ENCODE measurements at places on chromosomes 16 and 17. TPM values are rescaled to one million over a fixed set of nuclear protein-coding genes. Genes with fewer than 3 reads are reported as not detected.

DNA sequence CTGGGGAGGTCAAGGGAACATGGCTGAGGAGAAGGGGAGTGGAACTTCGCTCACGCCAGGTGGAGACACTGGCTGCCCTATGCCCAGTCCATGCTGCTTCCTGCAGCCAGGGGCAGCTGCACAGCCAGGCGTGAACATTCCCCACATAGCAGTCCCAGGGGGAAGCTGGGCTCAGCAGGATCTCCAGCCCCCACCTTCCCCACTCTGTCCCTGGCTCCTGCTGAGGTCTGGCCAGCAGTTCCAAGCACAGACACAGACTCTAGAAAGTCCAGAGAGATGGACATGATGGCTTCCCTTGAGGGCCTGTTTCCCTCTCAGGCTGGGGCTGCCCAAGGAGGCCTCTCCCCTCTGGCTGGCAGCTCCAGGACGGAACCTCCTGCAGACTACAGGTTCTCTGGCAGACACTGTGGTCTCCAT, 9.3 kb downstream of the JUP start:
- no peaks in the 10 kb centered on the region for H3K4me1 ChIP-seq
- no peak overlapping the region for H3K4me3 ChIP-seq
- H3K27me3 ChIP-seq = peaks cover 5% of the 10 kb centered on the region
- H3K36me3 ChIP-seq = no peaks in the 10 kb centered on the region
- no peak overlapping the region for H3K27ac ChIP-seq

DNA sequence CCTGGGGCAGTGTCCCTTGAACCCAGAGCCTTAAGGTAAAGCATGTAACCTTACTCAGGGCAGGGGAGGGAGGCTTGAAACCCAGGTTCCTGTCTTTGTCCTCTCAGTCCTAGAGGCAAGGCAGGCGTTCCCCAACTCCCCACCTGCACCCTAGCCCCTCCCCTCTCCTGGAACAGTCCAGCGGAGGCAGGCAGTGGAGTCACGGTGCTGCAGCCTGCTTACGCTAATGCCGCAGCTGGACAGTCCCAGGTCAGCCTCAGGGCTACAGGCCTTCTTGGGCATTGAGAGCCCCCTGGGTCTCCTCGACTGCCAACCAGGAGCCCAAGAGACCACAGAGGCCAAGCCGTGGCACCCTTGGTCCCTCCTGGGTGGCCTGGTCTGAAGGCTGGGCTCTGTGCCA, 6.8 kb upstream of the CD300A start:
- no peak overlapping the region for H3K27ac ChIP-seq
- no peak overlapping the region for H3K4me3 ChIP-seq
- DNase-seq = no peak
- no peaks in the 10 kb centered on the region for H3K36me3 ChIP-seq

GRCh38 chr16:89311636-89312035, 94.1 kb downstream of the ZNF778 start:
- peak overlapping the region; percentile 17 for H3K27ac ChIP-seq
- no peak overlapping the region for H3K4me3 ChIP-seq
- H3K27me3 ChIP-seq = no peaks in the 10 kb centered on the region
- peaks cover 76% of the 10 kb centered on the region for H3K4me1 ChIP-seq
- peaks cover 47% of the 10 kb centered on the region for H3K36me3 ChIP-seq
- DNase-seq = no peak

The DPEP2 gene
- total RNA-seq = 1.8 TPM

DNA sequence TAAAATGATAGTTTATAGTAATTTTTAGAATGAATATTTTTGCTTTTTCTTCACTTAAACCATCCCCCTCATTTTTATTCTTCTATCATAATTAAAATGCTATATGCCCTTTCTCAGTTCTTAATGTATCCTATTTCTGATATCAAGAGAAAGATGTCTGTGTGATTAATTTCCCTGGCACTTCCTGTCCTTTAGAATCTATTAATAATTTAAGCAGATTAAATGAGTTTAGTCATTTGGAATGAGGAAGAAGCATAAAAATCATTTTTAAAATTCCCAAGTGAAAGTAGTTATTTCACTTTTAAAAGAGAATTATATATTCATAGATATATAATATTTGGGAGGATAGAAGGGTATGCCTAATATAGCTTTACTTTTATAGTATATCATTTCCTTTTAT, 27.8 kb upstream of the CDR2 start:
- peaks cover 2% of the 10 kb centered on the region for H3K4me1 ChIP-seq
- H3K4me3 ChIP-seq = no peak overlapping the region
- H3K36me3 ChIP-seq = peaks cover 2% of the 10 kb centered on the region

DNA sequence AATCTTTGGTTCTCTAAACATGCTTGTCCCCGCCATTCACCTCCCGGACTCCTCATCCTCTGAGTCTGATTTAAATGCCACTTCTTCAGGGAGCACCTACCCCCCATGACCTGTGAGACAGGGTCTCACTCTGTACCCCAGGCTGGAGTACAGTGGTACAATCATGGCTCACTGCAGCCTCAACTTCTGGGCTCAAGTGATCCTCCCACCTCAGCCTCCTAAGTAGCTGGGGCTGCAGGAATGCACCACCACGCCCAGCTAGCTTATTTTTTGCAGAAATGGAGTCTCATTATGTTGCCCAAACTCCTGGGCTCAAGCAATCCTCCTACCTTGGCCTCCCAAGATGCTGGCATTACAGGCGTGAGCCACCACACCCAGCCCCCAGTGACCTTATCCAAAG, 12.8 kb upstream of the CPSF4L start:
- no peak overlapping the region for H3K27ac ChIP-seq
- no peak for DNase-seq
- H3K36me3 ChIP-seq = no peaks in the 10 kb centered on the region
- no peaks in the 10 kb centered on the region for H3K4me1 ChIP-seq
- H3K4me3 ChIP-seq = no peak overlapping the region

The TBC1D3H gene
- 0.78 TPM for total RNA-seq

DNA sequence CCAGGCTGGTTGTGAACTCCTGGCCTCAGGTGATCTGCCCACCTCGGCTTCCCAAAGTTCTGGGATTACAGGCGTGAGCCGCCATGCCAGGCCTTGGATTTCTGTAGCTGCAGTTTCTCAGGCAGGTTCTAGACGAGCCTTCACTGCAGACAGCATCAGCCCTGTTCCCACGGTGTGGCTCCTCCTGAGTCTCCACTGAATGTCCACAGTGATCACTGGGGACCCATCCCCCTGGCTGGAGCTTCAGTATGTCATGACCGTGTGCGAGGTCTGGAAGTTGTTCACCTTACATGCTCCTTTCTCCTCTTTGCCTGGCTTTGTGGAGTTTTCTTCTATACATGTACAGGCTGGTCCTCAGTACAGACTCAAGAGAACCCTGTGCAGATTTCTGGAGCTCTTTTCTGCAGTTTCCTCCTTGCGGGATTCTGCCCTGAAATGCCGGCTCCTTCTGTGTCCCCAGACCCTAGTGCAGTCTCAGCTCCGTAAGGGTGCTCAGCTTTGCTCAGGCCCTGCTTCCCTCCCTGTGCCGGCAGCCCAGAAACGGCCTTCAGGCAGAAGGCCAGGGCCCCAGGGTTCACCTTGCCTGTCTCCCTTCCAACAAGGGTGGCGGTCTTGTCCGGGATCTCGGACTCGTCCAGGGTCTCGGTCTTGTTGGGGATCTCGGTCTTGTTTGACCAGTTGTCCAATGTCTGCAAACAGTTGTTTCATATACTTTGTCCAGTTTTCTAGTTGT, 14.3 kb upstream of the FASN start:
- peaks cover 12% of the 10 kb centered on the region for H3K4me1 ChIP-seq
- no peaks in the 10 kb centered on the region for H3K36me3 ChIP-seq
- H3K27ac ChIP-seq = no peak overlapping the region
- no peaks in the 10 kb centered on the region for H3K27me3 ChIP-seq

The CACNA1H gene
- total RNA-seq = 0.32 TPM

DNA sequence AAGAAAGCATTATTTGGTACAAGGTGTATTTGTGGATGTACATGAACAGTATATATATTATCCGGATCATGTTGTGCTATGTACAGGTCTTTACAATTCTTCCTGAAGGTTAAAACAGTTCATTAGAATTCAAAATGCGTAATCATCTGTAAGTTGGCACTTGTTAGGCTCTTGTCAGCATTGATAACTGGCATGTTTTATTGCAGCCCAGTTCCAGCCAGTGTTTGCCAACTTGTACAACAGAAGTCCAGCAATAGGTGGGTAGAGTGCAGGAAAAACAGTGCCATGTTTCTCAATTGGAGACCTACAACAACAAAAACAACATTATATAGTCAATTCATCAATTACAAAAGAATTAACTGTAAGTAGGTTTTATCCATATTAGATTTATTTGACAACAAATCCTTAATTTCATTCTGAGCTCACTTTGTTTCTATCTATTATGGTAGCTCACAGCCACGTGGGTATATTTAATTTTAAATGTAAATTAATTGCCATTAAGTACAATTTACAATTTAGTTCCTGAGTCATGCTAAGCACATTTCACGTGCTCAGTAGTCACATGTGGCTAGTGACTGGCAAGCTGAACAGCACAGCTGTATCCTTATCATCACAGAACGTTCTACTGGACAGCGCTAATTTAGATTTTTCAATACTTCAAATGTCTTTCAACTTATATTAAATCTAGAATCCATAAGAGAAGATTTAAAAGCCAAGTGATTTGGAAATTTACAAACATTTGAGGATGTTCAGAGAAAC, 8.6 kb upstream of the ANKFY1 start:
- peaks cover 9% of the 10 kb centered on the region for H3K36me3 ChIP-seq
- H3K4me1 ChIP-seq = peaks cover 3% of the 10 kb centered on the region
- H3K27me3 ChIP-seq = no peaks in the 10 kb centered on the region
- no peak for DNase-seq
- no peak overlapping the region for H3K27ac ChIP-seq
- H3K4me3 ChIP-seq = no peak overlapping the region

DNA sequence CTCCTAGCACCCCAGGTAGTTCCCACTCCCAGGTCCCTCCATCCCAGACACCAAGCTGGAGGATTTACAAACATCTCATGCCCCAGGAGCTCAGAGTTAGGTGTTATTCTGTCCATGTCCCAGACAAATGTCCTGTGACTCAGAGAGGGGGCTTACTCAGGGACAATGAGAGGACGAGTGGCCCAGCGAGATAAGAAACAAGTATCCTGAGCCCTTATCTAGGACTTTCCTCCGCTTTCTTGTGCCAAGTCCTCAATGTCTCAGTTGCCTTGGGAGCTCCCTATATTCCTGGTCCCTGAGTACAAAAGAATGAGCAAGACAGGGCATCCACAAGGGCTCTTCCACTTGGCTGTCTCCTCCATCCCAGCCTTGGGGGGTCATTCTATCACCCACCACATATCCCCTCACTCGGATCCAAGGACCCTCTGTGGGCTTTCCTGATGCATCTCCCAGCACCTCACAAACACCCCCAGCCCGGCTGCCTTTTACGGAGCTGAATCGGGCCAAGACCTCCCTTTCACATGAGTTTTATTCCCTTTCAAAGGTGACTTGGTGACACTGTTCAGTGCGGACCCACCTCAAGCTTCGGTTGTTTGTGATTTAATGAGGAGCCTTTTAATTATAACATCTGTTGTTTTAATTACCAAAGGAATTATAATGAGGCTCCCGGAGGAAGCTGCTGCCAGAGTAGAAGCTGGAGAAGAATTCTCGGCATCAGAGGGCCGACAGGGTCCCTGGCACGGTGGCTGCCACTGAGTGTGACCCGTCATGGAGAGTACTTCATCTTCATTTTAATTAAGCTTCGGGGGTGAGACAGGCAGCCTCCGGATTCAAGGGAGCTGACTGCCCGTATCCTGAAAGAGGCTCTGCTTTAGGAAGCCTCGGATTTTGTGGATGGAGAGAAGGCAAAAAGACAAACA, 121.5 kb downstream of the WSCD1 start:
- H3K4me3 ChIP-seq = no peak overlapping the region
- H3K36me3 ChIP-seq = peaks cover 4% of the 10 kb centered on the region
- peaks cover 11% of the 10 kb centered on the region for H3K27me3 ChIP-seq
- no peak overlapping the region for H3K27ac ChIP-seq
- DNase-seq = no peak

The NAE1 gene
- total RNA-seq = 118 TPM

DNA sequence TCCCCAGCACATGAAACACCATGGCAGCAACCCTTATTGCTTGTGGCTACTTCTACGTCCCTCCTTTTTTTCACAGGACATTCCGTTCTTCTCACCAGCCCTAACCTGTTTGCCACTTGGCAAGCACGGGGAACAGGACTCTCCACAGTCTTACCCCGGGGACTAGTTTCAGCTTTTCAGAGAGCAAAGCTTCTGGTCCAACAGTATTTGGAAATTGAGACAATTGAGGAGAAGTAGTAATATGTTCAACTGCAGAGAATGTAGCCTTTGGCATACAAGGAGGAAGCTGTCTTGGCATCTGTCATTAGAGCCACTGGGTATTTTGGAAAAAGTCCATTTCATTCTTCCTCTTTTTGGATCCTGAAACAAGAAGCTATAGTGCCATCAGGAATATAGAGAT, 65.7 kb downstream of the MAP2K6 start:
- peaks cover 12% of the 10 kb centered on the region for H3K36me3 ChIP-seq
- no peak for DNase-seq
- H3K27me3 ChIP-seq = no peaks in the 10 kb centered on the region
- no peak overlapping the region for H3K4me3 ChIP-seq
- peaks cover 21% of the 10 kb centered on the region for H3K4me1 ChIP-seq

The ABCC6 gene
- not detected for total RNA-seq

- H3K4me1 ChIP-seq = peaks cover 14% of the 10 kb centered on the region
- peaks cover 41% of the 10 kb centered on the region for H3K27me3 ChIP-seq
- DNase-seq = no peak
- H3K4me3 ChIP-seq = peak overlapping the region; percentile 79
- no peak overlapping the region for H3K27ac ChIP-seq
Observed at GRCh38 chr17:55238931-55239297, 25.8 kb upstream of the HLF start.

GRCh38 chr16:81293909-81294802, 20.6 kb upstream of the GAN start:
- no peaks in the 10 kb centered on the region for H3K4me1 ChIP-seq
- DNase-seq = no peak
- H3K36me3 ChIP-seq = no peaks in the 10 kb centered on the region
- peaks cover 30% of the 10 kb centered on the region for H3K27me3 ChIP-seq
- H3K27ac ChIP-seq = no peak overlapping the region

- H3K4me3 ChIP-seq = no peak overlapping the region
- no peaks in the 10 kb centered on the region for H3K27me3 ChIP-seq
- peak; percentile 36 for DNase-seq
- peak overlapping the region; percentile 77 for H3K27ac ChIP-seq
Observed at GRCh38 chr17:7912927-7913524, 3.1 kb downstream of the RNF227 start.

The KRT31 gene
- not detected for total RNA-seq

The SP6 gene
- not detected for total RNA-seq

- no peaks in the 10 kb centered on the region for H3K27me3 ChIP-seq
- H3K4me3 ChIP-seq = no peak overlapping the region
- no peak for DNase-seq
- no peaks in the 10 kb centered on the region for H3K36me3 ChIP-seq
- no peak overlapping the region for H3K27ac ChIP-seq
- no peaks in the 10 kb centered on the region for H3K4me1 ChIP-seq
Observed at GRCh38 chr17:11086646-11087340, 154.2 kb upstream of the SHISA6 start.

- H3K27me3 ChIP-seq = no peaks in the 10 kb centered on the region
- H3K36me3 ChIP-seq = peaks cover 20% of the 10 kb centered on the region
- DNase-seq = no peak
- no peak overlapping the region for H3K27ac ChIP-seq
- no peaks in the 10 kb centered on the region for H3K4me1 ChIP-seq
Observed at GRCh38 chr16:58109330-58109729, 19.9 kb downstream of the CFAP20 start.

GRCh38 chr16:52070341-52071057, 476.4 kb downstream of the TOX3 start:
- H3K4me1 ChIP-seq = no peaks in the 10 kb centered on the region
- H3K27ac ChIP-seq = no peak overlapping the region
- no peak for DNase-seq
- no peak overlapping the region for H3K4me3 ChIP-seq
- peaks cover 3% of the 10 kb centered on the region for H3K27me3 ChIP-seq

GRCh38 chr17:77433385-77434135, 292.8 kb downstream of the SEC14L1 start:
- H3K27me3 ChIP-seq = no peaks in the 10 kb centered on the region
- DNase-seq = peak; percentile 75
- H3K4me1 ChIP-seq = peaks cover 77% of the 10 kb centered on the region
- H3K27ac ChIP-seq = peak overlapping the region; percentile 97
- H3K4me3 ChIP-seq = peak overlapping the region; percentile 92

All from activated naive CD8-positive, alpha-beta T cell treated with anti-CD3 and anti-CD28 coated beads for 36 hours (primary cell).